ENCODE measurements at places on chromosomes 7 and 10.

- DNase-seq: peak; percentile 73
Measured at GRCh38 chr7:81232084-81232799, 313.4 kb upstream of the SEMA3C start.

GRCh38 chr10:13673156-13673555 is 86.4 kb downstream of the PRPF18 start:
- DNase-seq: no peak

DNA sequence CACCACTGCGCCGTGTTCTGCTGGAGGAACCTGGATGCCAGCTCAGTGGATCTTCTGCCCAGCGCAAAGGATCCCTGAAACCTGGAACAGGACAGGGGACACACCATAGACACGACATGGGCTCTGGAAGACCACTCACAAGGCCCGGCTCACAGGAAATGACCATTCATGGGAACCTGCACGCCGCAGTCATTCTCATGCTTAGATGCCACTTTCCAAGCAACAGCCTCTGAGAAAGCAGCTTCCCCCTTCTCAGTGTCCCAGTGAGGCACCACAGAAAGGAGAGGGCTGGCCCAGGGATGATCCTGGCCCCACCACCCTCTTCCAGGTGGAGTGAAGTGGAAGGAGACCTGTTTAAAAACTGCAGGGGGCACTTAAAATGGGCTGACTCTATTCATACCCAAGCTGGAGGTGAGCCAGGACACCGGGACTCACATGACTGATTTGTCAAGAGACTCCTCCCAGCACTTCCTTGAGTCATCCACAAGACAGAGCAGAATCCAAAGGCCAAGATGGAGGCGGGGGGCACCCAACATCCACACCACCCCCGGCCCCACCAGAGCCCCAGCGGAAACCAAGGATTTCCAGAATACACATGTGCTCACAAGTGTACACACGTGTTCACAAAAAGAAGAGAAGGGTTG is 11.2 kb downstream of the CTBP2 start:
- DNase-seq: peak; percentile 64

- no peak for DNase-seq
Measured at GRCh38 chr7:139597028-139597427, 73.5 kb downstream of the CLEC2L start.

DNA sequence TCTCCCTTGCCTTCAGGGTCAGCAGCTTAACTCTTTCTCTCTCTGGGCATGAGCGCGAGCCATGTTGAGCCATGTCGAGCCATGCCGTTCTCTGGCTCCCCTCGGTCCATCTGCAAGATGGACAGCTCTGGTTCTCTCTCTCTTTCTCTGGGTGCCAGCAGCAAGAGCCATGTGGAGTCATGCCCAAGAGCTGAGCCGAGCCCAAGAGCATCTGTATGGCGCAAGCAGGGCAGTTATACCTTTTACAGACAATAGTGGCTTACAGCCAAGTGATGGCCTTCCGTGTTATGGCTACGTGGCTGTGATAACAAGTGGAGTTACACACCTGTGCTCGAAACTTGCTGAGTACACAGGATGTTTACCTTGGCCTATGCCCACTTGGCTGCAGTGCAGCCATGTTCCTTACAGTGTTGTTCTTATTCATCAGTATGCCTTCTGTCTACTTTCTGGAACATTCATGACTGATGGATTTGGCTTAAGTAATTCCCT is 327.7 kb downstream of the GLRX3 start:
- no peak for DNase-seq

DNA sequence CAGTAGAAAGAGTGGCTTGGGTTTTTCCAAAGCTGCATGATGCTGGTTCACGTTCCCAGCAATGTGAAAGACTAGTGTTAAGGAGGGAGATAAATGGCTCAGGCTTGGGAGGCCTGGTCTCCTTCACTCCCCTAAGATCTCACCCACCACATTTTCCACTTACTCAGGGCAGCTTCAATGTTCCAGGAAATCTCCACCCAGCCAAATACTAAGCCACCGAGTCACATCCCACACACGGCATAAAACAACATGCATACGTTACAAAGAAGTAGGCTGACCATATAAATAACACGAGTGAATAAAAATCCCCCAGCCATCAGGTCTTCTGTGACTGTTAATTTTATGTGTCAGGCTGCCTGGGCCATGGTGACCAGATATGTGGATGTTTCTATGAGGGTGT is 303.5 kb downstream of the SFMBT2 start:
- no peak for DNase-seq

DNA sequence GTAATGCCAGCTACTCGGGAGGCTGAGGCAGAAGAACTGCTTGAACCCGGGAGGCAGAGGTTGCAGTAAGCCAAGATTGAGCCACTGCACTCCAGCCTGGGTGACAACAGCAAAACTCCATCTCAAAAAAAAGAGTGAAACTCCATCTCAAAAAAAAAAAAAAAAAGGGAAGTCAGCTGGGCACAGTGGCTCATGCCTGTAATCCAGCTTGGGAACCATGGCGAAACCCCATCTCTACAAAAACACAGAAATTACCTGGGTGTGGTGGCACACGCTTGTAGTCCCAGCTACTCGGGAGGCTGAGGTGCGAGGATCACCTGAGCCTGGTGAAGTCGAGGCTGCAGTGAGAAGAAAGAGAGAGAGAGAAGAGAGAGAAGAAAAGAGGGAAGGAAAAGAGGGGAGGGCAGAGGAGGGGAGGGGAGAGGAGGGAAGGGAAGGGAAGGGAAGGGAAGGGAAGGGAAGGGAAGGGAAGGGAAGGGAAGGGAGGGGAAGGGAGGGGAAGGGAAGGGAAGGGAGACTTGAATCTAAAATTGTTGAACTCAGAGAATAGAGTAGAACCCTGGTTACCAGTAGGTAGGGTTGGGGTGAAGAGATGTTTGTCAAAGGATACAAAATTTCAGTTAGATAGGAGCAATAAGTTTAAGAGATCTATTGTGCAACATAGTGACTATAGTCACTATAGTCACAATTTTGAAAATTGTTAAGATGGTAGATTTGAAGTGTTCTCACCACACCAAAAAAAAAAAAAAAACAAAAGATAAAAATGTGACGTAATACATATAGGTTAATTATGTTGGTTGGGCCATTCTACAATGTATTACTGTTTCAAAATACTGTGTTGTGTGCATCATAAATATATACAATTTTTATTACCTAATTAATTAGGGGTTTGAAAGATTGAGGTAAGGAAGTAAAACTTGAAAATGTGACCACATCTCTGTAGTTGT is 2.5 kb downstream of the SLC16A9 start:
- no peak for DNase-seq

GRCh38 chr7:158073845-158074840 is 513.5 kb downstream of the PTPRN2 start:
- no peak for DNase-seq

DNA sequence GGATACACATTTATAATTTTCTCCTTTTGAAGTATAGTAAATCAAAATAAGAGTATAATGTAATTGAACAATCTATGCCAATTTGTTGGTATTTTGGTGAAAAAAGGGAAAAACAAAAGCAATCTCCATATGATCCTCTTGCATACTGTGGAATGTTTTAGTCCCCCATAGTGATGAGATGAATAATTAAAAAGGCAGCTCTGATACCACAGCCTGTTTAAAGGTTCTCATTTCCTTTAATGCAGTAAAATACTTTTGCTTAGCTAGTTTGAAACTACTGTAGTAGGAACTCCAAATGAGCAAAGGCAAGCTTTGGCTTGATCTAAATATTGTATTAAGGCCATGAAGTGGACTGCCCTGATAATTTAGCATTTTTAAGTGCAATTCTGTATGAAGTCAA is 77.6 kb downstream of the VTI1A start:
- DNase-seq: no peak

- DNase-seq: no peak
Measured at GRCh38 chr7:1848013-1848640, 178.1 kb downstream of the ELFN1 start.

DNA sequence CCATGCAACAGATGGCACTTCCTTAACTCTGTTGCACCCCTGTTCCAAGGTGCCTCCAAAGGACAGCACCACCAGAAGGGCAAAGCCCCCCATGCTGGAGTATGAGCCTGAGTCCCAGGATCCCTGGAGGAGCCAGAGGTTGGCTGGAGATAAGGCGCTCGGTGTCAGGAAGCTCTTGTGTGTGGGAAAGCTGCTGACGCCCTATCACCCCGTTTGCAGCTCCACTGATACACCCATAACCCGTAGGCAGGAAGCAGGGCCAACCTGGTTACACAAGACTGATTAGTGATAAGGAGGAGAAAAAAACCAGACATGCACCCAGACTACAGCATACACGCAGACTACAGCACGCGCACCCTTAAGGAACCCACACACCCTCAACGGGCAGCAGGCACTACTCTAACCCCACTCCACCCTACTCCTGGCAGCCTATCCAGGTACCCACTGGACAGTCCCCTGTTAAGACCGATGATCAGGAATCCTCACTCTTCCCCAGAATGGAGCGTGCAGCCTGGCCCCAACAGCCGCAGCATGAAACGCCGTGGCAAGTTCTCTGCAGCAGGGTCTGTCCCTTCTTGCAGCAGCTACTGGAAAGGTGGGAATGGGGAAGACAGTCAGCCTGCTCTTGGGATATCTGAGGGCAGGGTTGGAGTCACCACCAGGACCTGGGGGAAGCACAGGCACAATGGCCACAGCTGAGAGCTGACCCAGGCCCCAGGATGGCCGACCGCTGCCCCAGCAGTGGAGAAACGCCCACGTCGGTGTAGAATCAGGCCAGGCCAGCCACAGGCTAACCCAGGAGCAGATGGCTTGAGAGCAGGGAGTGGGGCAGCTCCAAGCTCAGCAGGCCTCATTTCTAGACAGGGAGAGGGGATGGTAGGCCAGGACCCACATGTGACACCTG is 38.3 kb upstream of the TUBB8 start:
- no peak for DNase-seq

GRCh38 chr10:26755443-26755903 is 58.0 kb downstream of the PDSS1 start:
- DNase-seq: no peak

GRCh38 chr7:14841869-14842268 is 60.7 kb downstream of the DGKB start:
- DNase-seq: no peak

DNA sequence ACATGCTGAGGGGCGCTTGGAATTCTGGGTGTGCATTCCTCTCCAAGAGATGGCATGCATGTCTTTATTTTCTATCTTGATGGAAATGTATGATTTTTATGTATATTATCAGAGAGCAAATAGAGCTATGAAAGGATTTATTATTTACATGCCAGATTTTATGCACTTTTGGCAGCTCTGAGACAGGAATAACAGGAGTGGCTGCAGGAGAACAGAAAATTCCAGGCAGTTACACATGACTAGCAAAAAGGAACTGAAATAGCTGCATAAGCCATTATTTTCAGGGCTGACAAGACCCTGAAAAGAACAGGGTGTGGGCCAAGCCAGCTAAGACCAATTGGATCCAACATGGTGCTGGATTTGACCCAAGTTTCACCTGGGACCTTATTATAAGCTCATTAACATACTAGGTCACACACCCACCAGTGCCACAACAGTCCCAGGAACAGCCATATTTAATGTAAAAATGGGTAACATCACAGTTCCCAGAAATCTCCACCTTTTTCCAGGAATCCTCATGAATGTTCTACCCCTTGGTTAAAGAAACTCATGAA is 43.2 kb upstream of the ACSL5 start:
- DNase-seq: no peak

- DNase-seq: no peak
Measured at GRCh38 chr10:73232887-73233286, 14.2 kb downstream of the DNAJC9 start.

- no peak for DNase-seq
Measured at GRCh38 chr10:97428572-97428981, 2.6 kb downstream of the PGAM1 start.

DNA sequence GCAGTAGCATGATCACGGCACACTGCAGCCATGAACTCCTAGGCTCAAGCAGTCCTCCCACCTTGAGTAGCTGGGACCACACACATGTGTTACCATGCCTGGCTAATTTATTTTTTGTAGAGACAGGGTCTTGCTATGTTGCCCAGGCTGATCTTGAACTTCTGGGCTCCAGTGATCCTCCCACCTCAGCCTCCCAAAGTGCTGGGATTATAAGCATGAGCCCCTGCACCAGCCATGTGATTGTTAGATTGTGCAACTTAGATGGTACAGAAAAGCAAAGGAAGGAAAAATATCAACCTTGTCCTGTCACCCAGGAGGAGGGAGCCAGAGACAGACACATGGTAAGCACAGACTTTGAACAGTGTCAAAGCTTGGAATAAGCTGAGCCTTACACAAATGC is 73.5 kb downstream of the CCNY start:
- DNase-seq: no peak

GRCh38 chr7:155594163-155594732 is 47.9 kb upstream of the CNPY1 start:
- no peak for DNase-seq

DNA sequence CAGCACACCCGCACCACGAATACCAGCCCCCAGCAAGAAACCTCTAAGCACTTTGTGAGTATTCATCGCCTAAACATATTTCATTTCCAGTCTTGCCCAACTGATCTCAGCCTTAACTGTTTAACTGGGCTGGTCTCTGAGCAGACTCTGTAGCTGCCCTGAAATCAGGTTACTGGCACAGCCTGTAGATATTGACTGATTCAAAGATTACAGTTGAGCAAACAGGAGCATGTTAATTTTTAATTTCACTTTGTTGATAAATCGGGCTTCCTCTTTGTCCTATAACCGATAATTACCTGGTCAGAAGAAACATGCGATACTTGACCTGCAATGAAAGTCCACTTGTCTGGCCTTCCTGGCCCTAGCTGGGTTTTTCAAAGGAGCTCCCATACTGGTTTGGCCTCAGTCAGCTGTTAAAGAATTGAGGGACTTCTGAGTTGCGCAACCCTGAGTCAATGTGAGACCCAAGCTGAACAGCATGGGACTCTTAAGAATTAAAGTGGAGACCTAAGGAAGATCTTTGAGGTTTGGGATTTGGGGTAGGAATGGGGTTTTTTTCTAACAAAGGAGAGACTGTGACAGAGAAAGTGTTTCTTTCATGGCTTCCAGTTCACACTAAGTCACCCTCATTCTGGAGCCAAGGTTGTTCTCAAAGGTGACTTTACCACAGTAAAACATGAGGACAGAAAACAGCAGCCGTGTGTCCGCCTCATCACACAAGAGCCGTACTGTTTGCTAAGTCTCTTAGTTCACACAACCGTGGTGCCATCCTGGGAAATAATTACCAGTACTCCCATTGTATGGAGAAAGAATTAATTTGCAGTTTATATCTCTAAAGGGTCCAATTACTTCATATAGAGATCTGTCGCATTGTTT is 75.9 kb downstream of the PPP1R3C start:
- no peak for DNase-seq

- peak; percentile 5 for DNase-seq
Measured at GRCh38 chr10:97497572-97498075, 598 bp downstream of the MMS19 start.
